Upper lobe of left lung (tissue), 6 donors: ENCODE measurements at places on chromosomes 3 and 15. TPM values are rescaled to one million over a fixed set of nuclear protein-coding genes. Genes with fewer than 3 reads are reported as not detected.

NIT2 gene
- total RNA-seq: 29.4 TPM

SLC9C1 gene
- not detected for total RNA-seq

MRAS gene
- 29.1 TPM for total RNA-seq

HTR3E gene
- total RNA-seq: not detected

RHCG gene
- not detected for total RNA-seq

- H3K4me1 ChIP-seq: no peaks in the 10 kb centered on the region
- no peaks in the 10 kb centered on the region for H3K36me3 ChIP-seq
- H3K27ac ChIP-seq: no peak overlapping the region
- no peak for DNase-seq
- H3K4me3 ChIP-seq: no peak overlapping the region
These were observed 162.2 kb downstream of the SMAD6 start for GRCh38 chr15:66864086-66864830.

GRCh38 chr15:101024706-101025500, 105.7 kb downstream of the LRRK1 start:
- H3K36me3 ChIP-seq: peaks cover 4% of the 10 kb centered on the region
- no peak overlapping the region for H3K27ac ChIP-seq
- peaks cover 15% of the 10 kb centered on the region for H3K4me1 ChIP-seq
- H3K27me3 ChIP-seq: no peaks in the 10 kb centered on the region

- no peak overlapping the region for H3K4me3 ChIP-seq
- H3K27me3 ChIP-seq: no peaks in the 10 kb centered on the region
- no peaks in the 10 kb centered on the region for H3K4me1 ChIP-seq
- H3K27ac ChIP-seq: no peak overlapping the region
These were observed 252.9 kb upstream of the SOX2 start for GRCh38 chr3:181458857-181459256.

DNA sequence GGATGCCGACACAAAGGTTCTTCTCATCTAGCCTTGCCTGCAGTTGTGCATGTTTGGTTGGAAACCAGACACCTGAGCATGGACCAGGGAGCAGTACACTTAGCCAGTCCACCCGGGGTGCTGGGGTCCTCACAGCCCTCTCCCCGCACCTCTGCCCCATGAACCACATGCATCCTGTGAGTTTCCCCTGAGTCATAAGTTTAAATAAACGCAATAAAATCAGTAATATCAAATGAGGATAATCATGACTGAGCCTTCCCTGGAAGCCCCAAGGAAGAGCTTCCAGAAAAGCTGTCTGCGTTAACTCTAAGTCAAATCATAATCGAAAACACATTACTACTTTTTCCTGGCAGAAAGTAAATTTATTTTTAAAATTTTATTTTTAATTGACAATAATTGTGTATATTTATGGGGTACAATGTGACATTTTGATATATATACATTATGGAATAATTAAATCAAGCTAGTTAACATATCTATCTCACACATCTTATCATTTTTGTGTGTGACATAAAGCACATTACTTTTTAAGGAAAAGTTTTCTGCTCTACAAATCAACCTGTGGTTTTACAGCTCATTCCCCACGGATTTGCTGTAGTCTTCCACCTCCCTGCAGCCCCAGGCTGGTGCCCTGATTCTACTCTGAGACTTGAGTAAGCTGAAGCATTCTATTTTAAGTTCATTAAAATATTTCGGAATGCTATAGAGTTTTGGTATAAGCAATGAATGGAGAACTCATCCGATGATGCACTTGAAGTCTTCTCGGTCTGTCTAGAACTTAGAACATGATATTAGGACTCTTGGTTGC, 166.0 kb upstream of the EIF1B start:
- no peaks in the 10 kb centered on the region for H3K36me3 ChIP-seq
- no peak overlapping the region for H3K4me3 ChIP-seq
- no peaks in the 10 kb centered on the region for H3K27me3 ChIP-seq
- no peak for DNase-seq
- no peaks in the 10 kb centered on the region for H3K4me1 ChIP-seq
- H3K27ac ChIP-seq: no peak overlapping the region

DNA sequence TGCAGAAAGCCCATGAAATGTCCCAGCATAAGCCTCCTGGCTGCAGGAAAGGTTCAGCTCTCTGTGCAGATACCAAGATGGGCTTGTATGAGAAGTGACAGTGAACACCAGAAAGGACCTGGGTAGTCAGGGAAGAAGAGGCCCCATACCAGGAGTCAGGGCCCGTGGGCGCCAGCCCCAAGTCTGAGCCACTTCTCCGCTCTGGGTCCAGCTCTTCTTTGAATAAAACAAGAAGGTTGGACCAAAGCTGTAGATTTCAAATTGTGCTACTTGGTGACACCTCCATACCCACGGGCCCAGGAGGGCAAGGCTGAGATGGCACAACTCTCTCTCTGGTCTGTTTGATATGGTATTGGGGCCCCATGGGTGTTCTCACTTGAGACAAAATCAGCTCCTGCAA, 261.5 kb downstream of the UACA start:
- no peak overlapping the region for H3K4me3 ChIP-seq
- H3K4me1 ChIP-seq: peaks cover 32% of the 10 kb centered on the region
- DNase-seq: no peak
- H3K36me3 ChIP-seq: no peaks in the 10 kb centered on the region
- H3K27me3 ChIP-seq: no peaks in the 10 kb centered on the region
- no peak overlapping the region for H3K27ac ChIP-seq

- no peak overlapping the region for H3K4me3 ChIP-seq
- no peaks in the 10 kb centered on the region for H3K27me3 ChIP-seq
- no peaks in the 10 kb centered on the region for H3K36me3 ChIP-seq
- no peak overlapping the region for H3K27ac ChIP-seq
- H3K4me1 ChIP-seq: no peaks in the 10 kb centered on the region
These were observed 31.8 kb downstream of the P3H2 start for GRCh38 chr3:190088890-190089289.
